DND-41 (cell line): ENCODE measurements at places on chromosomes 4 and X.

DNA sequence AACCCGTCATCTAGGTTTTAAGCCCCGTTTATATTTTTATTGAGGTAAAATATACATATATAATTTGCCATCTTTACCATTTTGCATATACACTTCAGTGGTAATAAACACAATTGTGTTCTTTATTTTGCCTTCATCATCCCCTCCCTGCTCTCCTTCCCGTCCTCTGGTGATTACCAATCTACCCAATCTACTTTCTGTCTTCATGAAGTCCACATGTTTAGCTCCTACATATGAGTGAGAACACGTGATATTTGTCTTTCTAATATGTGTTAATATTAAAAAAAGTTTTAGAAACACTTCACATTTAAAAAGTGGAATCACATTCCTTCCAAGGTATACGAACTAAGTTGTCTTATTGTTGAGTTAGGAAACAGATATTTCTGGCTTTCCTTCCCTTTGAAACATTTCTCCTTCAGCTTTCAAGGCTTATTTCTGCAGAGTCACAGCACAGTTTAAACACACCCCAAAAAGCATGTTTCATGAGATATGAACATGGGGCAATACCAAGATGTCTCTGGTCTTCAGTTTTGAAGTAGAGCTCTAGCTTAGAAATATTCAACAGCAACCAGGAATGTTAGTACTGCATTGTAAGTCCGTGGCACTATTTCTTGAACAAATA lies 35.9 kb downstream of the GYPA start:
- no peak for DNase-seq

DNA sequence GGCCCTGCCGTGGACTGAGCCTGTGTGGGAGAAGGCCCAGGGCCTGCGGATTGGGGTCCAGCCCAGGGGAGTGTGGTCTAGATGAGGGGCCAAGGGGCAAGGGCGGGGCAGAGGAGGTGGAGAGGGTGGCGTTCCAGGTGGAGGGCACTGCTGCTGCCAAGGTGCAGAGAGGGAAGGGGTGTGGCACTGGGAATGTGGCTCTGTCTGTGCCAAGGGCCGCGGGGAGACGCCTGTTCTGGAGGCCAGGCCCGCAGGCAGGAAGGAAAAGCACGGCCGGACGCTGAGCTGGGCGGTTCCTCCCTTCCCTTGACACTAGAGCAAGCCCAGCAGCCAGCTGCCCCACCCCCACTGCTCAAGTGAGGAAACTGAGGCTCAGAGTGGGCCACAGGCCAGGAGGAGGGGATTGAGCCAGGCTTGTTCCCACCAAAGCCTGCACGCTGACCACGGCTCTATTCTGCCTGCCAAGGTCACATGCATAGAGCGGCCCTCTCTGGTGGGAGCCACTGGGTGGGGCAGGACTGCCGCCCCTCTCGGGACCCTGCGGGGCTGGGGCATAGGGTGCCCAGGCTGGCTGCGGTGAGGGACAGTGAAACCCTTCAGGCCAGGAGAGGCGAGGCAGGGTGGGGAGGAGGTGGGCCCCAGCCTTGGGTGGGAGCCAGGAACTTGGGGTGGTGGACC lies 13.0 kb downstream of the SH3BP2 start:
- no peak for DNase-seq

- no peak for DNase-seq
These were observed 73.6 kb downstream of the MED28 start for GRCh38 chr4:17688011-17688441.

DNA sequence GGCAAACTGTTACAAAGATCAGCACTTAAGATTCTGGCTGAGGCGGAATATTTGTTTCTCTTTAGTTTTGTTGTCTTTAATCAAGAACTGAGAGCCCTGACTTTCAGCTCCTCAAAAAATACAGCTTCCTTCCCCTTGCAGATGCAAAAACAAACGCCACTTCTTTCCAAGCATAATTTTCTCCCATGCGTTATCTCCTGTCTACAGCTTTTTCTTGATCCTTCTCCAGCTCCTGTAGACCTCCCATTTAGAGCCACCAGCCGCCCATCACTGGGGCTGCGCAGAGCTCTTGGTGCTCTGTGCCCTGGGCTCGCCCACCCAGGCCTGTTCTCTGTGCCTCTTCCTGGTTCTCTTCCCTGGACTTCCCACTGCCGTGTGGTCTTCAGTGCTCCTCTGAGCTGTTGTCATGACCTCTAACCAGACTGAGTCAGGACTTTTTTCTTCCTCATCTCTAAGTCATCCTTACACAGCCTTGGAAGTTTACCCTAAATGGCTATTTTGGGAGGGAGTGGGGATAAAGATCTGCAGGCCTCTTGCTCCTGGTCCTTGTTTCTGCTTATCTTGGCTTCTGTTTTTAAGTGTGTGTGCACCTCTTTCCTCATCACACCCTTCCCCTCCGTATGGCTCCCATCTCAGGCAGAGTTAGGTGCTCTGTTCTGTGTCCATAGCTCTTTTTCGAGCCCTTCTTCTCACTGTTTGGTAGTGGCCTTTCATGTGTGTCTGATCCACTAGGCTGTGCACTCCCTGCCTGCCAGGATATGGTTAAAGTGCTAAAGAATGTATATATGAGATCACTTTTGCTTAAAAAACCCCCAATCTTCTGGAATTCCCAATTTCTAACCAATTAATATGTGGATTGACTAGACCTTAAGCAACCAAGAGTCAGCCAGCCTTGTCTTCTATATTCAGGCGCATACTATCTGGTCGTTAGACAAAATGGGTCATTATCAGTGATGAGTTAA lies 122.5 kb downstream of the PTTG2 start:
- DNase-seq: no peak

DNA sequence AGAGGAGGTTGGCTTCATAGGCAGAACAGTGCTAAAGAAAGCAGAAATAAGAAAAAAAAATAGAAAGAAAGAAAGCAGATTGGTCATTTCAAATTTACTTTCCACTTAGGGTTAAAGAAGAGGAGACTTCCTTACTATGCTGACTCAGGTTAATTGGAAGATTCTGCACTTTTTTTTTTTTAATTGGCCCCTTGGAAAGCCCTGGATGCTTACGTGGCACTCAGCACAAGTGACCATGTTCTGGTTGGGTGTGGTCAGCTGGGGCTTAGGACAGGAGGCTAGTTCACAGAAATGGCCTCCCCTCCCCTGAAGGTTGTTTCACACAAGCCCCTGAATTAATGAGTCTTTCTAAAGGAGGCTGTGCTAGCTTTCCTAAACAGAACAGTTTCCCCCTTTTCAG lies 14.5 kb downstream of the MAGEA9B start:
- no peak for DNase-seq

- DNase-seq: no peak
These were observed 29.9 kb downstream of the TRMT2B start for GRCh38 chrX:101022020-101022419.

- no peak for DNase-seq
These were observed 67.3 kb upstream of the HHIP start for GRCh38 chr4:144578681-144579080.

DNA sequence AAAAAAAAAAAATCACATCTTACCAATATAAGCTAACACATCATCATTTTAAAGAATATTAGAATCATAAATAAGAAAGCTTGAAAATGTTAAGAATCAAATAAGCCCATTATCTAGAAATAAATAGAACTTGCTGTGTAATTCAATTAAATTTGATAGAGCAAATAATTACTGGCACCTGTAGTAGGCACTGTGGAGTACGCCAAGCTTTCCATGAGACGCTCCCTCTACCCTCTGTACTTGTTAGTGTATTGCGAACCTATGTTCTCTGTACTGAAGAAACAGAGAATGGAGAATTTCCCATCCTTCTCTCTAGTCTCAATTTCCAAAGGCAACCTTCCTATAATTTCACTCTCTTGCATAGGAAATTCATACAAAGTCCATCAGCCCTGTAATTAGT lies 61.7 kb upstream of the HAND2 start:
- DNase-seq: no peak
